HAP-1 (cell line): ENCODE measurements at places on chromosomes 12 and 14.

DNA sequence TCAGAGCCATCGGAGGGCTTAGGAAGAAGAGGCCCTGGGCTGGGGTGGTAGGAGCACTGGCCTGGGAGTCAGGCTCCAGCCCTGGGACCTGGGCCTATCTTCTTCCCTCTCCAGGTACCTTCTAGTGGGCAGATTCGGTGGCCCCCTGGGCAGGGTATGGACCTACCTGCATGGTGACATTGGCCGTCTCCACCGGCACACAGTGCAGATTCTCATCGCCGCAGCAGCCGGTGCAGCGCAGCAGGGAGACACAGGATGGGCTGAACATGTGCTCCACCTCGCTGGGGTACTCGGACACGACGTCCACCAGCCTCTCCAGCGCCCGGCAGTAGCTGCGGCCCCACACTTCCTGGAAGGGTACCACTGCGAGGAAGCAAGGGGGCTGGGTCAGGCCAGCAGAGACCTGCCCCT, 6.2 kb downstream of the PGF start:
- no peak for DNase-seq

GRCh38 chr12:6266971-6267721, 43.3 kb upstream of the PLEKHG6 start:
- no peak for DNase-seq

DNA sequence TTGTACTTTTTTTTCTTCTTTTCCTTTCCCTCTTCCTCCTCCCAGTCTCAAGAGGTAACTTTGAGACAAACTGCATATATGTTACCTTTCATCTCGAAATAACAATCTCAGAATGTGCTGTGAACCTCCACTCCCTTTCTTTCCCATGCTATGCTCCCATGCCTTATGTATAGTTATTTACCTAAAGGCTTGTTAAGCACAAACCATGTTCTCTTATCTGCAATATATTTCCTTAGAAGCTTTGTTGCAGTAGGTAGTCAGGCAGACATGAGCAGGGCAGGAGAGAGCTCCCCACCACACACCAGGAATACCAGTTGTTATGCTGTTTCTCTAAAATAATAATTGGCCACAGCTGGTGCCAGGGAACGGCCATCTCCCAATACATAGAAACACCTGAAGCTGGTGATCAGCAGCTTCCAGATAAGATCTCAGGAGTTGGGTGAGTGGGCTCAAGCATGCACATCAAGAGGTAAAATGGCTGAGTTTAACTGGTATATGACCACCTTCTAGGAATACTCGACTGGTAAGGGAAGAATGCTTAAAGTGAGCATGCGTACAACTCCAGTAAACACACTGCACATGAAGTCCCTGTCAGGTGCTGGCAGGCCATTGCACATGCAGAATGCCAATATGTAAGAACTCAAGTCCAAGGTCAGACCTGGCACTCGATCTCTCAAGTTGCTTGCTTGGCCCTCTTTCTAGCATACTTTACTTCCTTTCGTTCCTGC, 14.8 kb upstream of the DHRS2 start:
- DNase-seq = no peak

- no peak for DNase-seq
Measured at GRCh38 chr12:92785563-92785950, 82.8 kb downstream of the PLEKHG7 start.

- no peak for DNase-seq
Measured at GRCh38 chr14:94337274-94337673, 14.1 kb upstream of the SERPINA6 start.

DNA sequence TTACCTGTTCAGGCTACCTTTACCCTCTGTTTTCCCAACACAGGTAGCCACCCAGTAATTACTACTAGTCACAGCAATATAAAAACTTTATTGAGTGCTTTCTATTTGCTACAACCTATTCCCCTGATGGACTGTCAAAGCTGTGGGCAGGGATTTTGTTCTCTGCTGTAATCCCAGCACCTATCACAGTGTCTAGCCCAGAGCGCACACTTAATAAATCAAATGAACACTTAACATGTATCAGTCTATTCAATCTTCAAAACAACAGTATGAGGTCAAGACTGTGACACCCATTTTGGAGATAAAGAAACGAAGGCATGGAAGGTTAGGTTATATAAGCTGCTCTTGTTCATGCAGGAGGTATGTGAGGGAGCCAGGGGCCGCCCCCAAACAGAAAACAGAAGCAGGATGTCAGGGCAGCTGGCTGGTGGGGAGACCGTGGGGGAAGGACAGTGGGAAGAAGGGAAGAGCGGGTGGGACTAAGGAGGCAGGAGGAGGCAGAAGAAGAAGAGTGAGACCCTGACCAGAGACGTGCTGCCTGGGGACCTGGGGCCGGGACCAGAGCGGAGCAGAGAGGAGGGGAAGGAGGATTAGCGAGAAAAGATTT, 1.7 kb downstream of the TNFRSF1A start:
- DNase-seq = peak; percentile 73

DNA sequence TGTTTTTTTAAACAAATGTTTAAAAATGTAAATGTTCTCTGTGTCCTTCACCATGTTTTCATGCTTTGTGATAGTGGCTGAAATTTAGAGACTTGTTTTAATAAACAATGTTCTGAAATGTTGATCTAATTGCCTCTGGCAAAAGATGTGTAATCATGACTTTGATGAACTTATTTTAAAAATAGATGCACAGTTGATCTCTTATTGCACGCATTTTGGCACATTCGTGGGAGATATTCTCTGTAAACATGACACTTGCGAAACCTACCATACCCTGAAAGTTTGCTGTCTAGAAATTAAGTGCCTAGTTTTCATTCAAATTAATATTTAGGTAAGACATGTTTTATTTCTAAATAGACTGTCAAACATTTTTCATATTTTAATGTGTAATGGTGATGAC, 119.7 kb upstream of the DNM1L start:
- DNase-seq = no peak

GRCh38 chr12:79298506-79298905, 392.3 kb downstream of the PAWR start:
- no peak for DNase-seq
